ENCODE measurements at places on chromosomes 2 and 18.

DNA sequence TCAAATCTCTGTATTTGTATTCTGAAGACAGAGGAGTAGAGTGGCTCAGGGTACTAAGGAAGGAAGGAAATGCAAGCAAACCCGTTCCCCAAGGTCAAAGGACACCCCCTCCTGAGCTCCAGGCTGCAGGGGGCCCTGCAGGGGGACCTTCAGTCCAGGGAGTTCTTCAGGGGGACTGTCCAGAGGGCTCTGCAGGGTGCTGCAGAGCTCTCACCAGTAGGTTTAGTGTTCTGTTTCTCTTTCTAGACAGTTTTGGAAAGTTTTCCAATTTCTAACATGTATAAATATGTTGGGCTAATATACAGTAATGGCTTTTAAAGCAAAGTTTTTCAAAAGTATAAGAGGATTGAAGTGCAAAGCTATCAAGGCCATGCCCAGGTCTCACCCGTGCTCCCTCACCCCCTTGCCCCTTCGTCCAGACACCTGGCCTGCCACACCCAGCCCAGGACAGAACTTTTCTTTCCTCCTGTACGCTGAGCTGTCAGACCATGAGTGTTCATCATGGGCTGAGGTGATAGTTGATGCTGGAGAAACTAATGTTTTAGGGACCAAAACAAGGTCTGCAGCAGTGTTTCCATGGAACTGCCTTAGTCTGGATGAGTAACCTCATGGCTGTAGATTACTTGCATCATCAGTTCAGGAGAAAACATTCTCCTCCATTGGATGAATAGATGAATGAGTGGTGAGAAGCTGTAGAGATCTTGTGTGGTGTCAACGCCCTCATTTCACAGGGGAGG is 134.2 kb downstream of the GLI2 start:
- H3K27ac ChIP-seq: no peak overlapping the region
- no peaks in the 10 kb centered on the region for H3K27me3 ChIP-seq
- H3K4me1 ChIP-seq: 0 out of 2 replicates have a peak, but pooled peaks cover 4% of the 10 kb centered on the region
- DNase-seq: no peak

DNA sequence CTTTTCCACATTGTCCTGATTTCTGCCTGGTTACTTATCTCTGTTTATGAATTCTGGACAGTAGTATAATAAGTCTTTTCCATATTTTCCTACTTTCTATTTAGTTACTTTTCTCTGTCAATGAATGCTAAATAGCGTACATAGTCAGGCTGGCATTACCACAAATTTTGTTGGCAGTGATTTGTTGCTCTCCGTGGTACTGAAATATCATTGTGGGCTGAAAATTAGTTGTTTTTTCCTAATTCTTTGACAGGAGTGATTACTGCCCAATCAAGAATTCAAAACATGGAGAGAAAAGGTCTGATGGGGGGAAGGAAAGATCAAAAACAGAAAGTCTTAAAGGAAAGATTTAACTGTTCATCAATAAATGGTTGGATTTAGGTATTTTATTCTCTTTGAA is 7.7 kb upstream of the GALNT13 start:
- no peak for DNase-seq
- H3K4me1 ChIP-seq: no peaks in the 10 kb centered on the region
- no peaks in the 10 kb centered on the region for H3K36me3 ChIP-seq

DNA sequence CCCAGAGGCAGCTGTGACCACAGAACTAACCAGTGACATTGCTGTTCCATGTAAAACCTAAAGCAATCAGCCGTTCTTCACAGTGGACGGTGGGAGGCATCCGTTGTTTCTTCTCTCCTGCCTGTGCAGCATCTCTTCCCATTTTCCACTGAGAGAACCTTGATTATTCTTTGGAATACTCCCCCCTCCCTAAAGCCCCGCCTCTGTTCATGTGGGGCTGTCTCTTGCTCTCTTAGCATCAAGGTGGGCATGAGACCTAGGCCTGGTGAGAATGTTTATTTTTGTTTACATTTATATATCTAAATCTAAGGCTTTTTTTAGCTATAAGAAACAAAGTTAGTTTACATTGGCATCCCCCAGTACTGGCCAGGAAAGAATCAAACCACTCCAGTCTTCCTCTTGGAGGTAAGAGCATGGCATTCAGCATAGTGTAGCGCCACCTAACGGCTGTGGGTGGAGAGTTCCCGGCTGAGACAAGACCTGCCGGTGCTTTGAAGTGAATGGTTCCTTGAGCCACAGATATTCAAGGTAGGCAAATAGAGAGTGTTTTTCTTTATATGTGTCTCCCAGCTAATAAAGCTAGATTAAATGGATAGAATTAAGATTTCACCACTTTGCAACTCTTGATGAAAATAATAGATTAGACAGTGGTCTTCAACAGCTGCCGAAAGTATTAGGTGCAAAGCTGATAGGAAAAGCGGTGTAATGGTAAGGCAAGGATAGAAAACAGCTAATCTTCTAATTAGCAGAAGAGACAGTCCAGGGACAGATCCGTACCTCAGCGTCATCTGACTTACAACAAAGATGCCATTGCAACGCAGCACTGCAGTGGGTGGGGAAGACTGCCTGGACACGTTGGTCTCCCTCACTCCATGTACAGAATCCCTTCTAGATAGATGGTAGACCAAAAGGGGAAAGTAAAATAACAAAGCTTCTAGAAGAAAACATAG is 219.6 kb upstream of the RAB12 start:
- no peaks in the 10 kb centered on the region for H3K27me3 ChIP-seq
- peak overlapping the region; percentile 42 for H3K27ac ChIP-seq
- no peak overlapping the region for H3K4me3 ChIP-seq
- H3K36me3 ChIP-seq: peaks cover 3% of the 10 kb centered on the region

DNA sequence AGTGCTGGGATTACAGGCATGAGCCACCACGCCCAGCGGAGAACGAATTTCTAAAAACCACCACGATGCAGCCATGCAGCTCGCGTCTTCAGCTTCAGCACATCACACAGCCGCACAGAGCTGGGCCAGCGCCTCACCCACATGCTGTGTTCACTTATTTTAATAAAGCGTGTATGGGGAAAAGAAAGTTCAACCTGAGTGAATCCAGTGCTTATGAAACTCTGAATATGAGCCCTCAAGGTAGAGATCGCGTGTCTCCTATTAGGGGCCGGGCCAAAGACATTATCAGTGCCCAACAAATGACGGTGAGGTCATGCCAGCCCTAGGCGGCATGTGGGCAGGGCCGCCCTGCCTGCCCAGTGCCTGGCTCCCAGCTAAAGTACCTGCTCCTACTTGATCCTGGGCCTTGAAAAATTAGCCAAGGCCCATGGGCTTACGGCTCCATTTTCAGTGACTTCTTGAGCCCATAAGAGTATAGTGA is 44.3 kb downstream of the SPRED2 start:
- peaks cover 4% of the 10 kb centered on the region for H3K4me1 ChIP-seq
- H3K27ac ChIP-seq: no peak overlapping the region
- H3K27me3 ChIP-seq: no peaks in the 10 kb centered on the region
- H3K4me3 ChIP-seq: no peak overlapping the region
- no peak for DNase-seq

DNA sequence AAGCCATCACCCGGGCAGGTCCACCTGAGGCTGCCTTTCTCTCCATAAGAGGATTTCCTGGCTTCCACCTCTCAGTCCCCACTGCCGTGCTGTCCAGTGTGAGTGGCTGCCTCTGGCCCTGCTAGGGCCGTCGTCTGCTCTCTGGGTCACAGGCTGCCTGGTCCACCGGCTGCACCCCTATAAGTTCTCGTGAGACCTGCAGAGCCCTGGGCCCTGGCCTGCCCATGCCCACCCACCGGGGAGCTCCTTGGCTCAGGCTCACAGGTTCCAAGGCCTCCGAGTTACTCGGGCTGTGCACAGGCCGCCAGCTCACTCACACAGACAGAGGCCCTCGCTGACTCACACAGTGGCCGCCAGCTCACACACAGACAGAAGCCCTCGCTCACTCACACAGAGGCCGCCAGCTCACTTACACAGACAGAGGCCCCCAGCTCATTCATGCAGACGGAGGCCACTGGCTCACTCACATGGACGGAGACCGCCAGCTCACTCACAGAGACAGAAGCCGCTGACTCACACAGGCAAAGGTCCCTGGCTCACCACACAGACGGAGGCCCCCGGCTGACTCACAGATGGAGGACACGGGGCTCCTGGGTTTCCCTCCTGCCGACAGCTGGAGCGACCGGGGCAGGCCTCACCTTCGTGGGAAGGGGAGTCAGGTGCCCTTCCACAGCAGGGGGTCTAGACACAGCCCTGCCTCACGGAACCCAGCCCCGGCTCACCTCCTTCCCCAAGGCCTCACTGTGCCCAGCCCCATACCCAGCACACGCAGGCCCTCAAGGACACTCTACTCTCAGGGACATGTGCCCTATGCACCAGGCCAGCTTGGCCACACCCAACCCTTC is 334.1 kb upstream of the MYT1L start:
- DNase-seq: no peak
- no peak overlapping the region for H3K27ac ChIP-seq
- H3K4me3 ChIP-seq: no peak overlapping the region
- no peaks in the 10 kb centered on the region for H3K4me1 ChIP-seq
- no peaks in the 10 kb centered on the region for H3K36me3 ChIP-seq

DNA sequence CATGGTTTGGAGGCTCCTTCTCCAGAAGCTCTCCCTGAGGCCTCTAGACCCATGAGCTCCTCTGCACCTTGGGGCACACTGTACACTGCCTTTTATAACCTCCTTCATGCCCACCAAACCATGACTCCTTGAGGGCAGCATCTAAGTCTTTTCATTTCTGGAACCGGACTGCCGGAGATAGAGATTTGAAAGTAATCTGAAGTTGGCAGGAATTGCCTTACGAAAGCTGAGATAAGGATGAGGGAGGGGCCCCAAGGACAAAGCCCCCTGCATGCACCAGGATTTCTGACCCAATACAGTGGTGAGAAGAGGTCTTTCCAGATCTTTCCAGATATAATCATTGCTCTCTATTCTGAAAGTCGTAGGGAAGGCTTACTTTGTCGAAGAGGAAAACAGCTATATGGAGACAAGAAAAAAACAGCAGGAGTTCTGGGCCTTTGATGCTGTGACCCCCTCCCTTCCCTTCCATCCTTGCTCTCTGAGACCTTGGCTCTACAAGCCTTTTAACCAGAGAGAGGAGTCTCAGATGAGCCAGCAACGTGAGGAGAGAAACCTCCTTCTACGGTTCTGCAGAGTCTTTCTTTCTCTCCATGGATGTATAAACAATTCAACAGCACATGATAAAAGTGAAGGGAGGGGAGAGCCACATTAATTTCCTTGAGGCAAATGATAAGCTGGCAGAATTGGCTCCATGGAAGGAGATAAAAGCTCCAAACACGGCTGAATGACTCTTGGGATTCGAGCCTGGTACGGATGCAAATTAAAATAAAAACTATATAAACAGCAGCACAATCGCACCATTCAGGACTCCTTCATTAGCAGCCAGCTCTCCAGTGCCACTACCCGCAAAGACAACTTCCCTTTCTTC is 88.0 kb upstream of the RTN4 start:
- peak overlapping the region; percentile 60 for H3K27ac ChIP-seq
- H3K36me3 ChIP-seq: no peaks in the 10 kb centered on the region
- DNase-seq: no peak
- peaks cover 44% of the 10 kb centered on the region for H3K4me1 ChIP-seq
- H3K4me3 ChIP-seq: no peak overlapping the region
